ENCODE measurements at places on chromosomes 7 and 10.

GRCh38 chr7:131077735-131078134, 249.9 kb upstream of the MKLN1 start:
- DNase-seq, result no peak

GRCh38 chr10:125694883-125695282, 11.9 kb upstream of the TEX36 start:
- no peak for DNase-seq

DNA sequence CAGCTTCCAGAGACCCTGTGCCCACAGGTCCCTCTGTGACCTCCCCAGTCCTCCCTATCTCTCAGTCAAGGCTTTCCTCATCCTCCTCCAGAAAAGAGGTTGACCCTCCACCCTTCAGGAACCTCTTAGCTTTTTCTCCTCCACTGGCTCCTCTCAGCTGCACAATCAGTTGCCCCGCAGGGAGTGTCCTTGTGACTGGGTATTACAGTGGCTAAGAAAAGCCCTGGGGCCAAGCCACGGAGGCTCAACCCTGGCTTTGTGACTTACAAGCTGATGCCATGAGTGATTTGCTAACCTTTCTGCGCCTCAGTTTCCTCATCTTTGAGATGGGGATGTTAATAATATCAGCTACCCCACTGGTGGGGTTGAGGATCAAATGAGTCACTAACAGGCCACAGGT, 66.4 kb upstream of the ZMIZ1 start:
- DNase-seq, result no peak

DNA sequence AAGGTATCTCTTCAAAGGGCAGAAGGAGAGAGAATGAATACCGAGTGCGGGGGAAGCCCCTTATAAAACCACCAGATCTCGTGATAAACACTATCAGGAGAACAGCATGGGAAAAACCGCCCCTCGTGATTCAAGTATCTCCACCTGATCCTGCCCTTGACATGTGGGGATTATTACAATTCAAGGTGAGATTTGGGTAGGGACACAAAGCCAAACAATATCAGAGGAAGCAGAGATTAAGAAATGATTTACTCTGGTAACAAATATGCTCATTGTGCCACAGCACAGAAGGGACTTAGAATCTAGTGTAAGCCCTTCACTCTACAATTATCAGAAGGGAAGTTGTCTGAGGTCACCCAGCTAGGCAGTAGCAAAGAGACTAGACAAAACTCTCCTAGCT, 40.1 kb upstream of the ZNRF2 start:
- DNase-seq, result no peak

GRCh38 chr7:158439035-158439434, 148.6 kb downstream of the PTPRN2 start:
- no peak for DNase-seq

GRCh38 chr10:28363376-28363775, 60.5 kb upstream of the MPP7 start:
- no peak for DNase-seq

DNA sequence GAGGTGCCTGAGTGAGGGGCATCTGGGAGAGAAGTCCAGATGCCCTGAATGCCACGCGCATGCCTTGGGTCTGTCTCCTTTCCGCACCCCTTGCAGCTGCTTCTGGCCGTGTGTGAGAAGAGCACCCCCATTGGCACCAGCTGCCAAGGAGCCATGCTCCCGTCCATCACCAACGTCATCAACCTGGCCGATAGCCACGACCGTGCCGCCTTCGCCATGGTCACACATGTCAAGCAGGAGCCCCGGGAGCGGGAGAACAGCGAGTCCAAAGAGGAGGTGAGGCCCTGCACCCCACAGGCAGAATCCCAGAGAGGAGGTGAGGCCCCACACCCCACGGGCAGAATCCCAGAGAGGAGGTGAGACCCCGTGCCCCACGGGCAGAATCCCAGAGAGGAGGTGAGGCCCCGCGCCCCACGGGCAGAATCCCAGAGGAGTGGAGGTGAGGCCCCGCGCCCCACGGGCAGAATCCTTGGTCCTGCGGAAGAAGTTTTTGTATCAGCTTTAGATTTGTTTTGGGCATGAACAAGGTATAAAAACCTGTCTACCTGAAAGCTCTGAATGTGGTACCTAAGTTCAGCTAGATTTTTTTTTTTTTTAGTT, 91.8 kb downstream of the TRRAP start:
- no peak for DNase-seq
